ENCODE measurements at places on chromosomes 12 and 14.
A peak's percentile ranks its signal among the peaks of the same experiment; 100 is the strongest.

- no peak overlapping the region for H3K4me3 ChIP-seq
- H3K36me3 ChIP-seq: no peaks in the 10 kb centered on the region
- H3K27ac ChIP-seq: no peak overlapping the region
- no peak for DNase-seq
- peaks cover 7% of the 10 kb centered on the region for H3K4me1 ChIP-seq
These were observed 160.1 kb upstream of the TMPO start for GRCh38 chr12:98355322-98355721.

DNA sequence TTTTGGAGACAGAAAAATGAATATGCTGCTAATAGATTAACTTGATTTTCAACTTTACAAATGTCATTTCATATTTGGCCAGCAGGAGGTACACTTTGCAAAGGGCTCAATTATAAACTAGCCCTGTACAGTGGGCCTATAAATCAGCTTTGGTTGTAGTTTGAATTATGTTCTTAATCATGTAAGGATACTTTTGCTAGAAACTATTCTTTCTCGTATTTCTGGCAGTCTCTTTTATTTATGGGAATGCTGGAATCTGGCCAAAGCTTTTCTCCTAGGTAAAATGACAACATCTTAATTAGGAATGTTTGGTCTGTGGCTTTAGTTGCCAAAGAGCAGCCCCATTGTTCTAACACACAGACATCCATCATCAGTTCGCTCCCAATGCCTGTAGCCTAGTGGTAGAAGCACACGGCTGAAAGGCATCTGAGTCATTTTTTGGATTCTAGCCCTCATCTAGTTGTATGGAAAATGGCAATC lies 1322.3 kb upstream of the SEL1L start:
- no peaks in the 10 kb centered on the region for H3K36me3 ChIP-seq
- peaks cover 22% of the 10 kb centered on the region for H3K27me3 ChIP-seq
- H3K4me1 ChIP-seq: peaks cover 29% of the 10 kb centered on the region
- no peak overlapping the region for H3K27ac ChIP-seq
- no peak overlapping the region for H3K4me3 ChIP-seq
- DNase-seq: no peak

DNA sequence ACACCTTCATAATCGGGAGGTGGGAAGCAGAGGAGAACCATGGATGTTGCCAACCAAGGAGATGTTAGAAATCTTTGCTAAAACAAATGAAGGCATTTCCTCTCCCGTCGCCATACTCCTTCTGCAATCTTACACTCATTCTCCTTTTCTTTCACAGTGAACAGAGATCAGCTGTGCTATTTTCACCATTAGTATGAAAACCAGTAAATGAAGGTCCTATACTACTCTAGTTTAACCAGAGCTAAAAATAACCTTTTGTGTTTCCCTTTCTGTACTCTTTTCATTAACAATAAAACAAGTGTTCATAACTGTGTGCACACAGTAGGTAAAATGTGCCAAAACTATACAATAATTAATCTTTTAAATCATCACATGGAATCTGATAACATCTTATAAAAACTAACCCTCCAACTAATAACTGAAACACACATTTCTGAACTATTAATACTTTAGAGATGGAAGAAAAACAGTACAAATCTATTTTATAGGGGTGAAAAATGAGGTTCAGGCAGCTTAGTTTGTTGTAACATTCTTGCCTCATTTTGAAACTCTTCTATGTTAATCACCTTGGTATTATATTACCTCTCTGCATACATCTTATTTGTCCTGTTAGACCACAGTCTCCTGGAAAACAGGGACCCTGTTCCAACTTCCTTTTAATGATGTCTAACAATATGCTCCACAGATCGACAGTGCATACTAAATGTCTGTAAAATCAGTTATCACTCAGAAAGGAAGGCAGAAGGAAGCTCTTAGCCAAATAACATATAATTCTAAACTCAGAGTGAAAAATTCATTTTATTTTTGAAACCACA lies 69.5 kb downstream of the SPPL3 start:
- peaks cover 39% of the 10 kb centered on the region for H3K4me1 ChIP-seq
- H3K4me3 ChIP-seq: no peak overlapping the region
- H3K36me3 ChIP-seq: no peaks in the 10 kb centered on the region
- DNase-seq: no peak

DNA sequence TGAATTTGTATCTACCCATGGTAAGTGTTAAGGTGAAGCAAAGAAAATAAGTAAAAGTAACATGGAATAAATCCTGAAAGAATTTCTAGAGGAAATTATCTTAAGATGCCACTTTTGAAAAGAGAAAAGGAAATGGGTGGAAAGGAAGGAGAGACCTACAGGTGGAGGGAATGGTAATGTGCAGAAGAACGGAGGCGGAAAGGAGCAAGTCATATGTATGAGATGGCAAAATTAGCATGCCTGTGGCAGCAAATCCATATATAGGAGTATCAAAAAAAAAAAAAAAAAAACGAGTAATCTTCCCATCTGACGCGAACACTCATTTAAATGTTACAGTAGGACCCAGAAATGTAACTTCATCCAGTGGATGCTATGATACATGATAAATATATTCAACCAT lies 23.0 kb downstream of the OSBPL8 start:
- H3K27ac ChIP-seq: no peak overlapping the region
- peaks cover 18% of the 10 kb centered on the region for H3K36me3 ChIP-seq
- no peak overlapping the region for H3K4me3 ChIP-seq
- no peak for DNase-seq
- H3K4me1 ChIP-seq: peaks cover 6% of the 10 kb centered on the region

DNA sequence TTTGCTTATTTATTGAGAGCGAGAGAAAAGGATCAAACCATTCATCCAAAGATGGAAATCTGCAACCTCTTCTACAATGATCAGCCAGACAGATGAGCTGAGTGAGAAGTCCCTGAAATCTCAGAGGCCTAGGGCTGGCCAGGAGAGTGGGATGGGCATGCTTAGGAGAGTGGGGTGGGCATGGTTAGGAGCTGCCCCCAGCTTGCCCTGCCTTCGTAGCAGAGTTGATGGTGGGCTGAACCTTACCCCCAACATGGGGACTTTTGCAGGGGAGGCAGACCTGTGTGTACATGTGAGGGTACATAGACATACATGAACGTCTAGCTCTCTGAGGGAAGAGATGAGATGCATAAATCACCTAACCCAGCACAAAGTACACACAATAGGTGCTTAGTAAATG lies 95.7 kb upstream of the ESRRB start:
- H3K4me1 ChIP-seq: no peaks in the 10 kb centered on the region
- H3K27me3 ChIP-seq: peaks cover 25% of the 10 kb centered on the region
- peak; percentile 32 for DNase-seq
- H3K4me3 ChIP-seq: no peak overlapping the region
- H3K27ac ChIP-seq: no peak overlapping the region

DNA sequence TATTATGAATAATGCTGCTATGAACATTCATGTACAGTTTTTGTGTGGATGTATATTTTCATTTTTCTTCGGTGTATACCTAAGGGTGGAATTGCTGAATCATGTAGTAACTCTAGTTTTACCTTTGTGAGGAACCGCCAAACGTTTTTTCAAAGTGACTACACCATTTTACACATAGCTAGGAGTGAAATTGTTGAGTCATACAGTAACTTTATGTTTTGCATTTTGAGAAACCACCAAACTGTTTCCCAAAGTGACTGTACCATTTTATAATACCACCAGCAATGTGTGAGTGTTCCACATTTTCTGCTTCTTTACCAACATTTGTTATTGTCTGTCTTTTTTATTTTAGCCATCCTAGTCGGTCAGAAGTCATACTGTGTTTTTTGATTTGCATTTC lies 3.1 kb upstream of the TPH2 start:
- H3K4me1 ChIP-seq: no peaks in the 10 kb centered on the region
- H3K27ac ChIP-seq: no peak overlapping the region
- no peak for DNase-seq
- H3K27me3 ChIP-seq: peaks cover 16% of the 10 kb centered on the region

GRCh38 chr14:93056840-93057585 lies 58.7 kb downstream of the ITPK1 start:
- H3K4me1 ChIP-seq: peaks cover 21% of the 10 kb centered on the region
- H3K27me3 ChIP-seq: no peaks in the 10 kb centered on the region
- DNase-seq: no peak
- no peak overlapping the region for H3K27ac ChIP-seq
- no peak overlapping the region for H3K4me3 ChIP-seq

GRCh38 chr12:53759261-53759660 lies 7.5 kb upstream of the CISTR start:
- no peak for DNase-seq
- no peaks in the 10 kb centered on the region for H3K36me3 ChIP-seq
- peaks cover 82% of the 10 kb centered on the region for H3K27me3 ChIP-seq
- peaks cover 24% of the 10 kb centered on the region for H3K4me1 ChIP-seq
- H3K27ac ChIP-seq: no peak overlapping the region

- peaks cover 10% of the 10 kb centered on the region for H3K36me3 ChIP-seq
- H3K4me1 ChIP-seq: peaks cover 15% of the 10 kb centered on the region
- H3K27ac ChIP-seq: peak overlapping the region; percentile 61
- H3K4me3 ChIP-seq: no peak overlapping the region
These were observed 65.0 kb downstream of the RFLNA start for GRCh38 chr12:124359671-124360581.

GRCh38 chr12:10967409-10967808 lies 19.3 kb downstream of the TAS2R50 start:
- H3K4me1 ChIP-seq: no peaks in the 10 kb centered on the region
- H3K4me3 ChIP-seq: no peak overlapping the region
- DNase-seq: no peak
- peaks cover 31% of the 10 kb centered on the region for H3K36me3 ChIP-seq

- H3K27me3 ChIP-seq: peaks cover 18% of the 10 kb centered on the region
- no peaks in the 10 kb centered on the region for H3K36me3 ChIP-seq
- H3K27ac ChIP-seq: no peak overlapping the region
- H3K4me3 ChIP-seq: no peak overlapping the region
These were observed 38.3 kb downstream of the PRMT8 start for GRCh38 chr12:3529281-3529680.

DNA sequence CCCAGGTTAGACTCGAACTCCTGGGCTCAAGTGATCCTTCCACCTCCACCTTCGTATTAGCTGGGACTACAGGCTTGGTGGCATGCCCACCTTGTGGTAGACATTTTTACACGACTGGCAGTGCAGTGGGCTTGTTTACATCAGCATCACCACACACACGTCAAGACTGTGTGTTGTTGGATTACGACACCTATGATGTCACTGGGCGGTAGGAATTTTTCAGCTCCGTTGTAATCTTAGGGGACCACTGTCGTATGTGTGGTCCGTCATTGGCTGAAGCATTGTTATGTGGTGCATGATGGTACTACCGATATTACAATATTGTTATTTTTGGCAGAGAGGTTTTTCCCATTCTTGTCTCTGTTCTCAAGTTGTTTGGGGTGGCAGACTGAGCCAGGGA lies 50.7 kb downstream of the TSPAN9 start:
- no peak for DNase-seq
- peaks cover 30% of the 10 kb centered on the region for H3K36me3 ChIP-seq
- H3K4me1 ChIP-seq: peaks cover 12% of the 10 kb centered on the region
- H3K27ac ChIP-seq: no peak overlapping the region
- H3K4me3 ChIP-seq: no peak overlapping the region
- no peaks in the 10 kb centered on the region for H3K27me3 ChIP-seq

DNA sequence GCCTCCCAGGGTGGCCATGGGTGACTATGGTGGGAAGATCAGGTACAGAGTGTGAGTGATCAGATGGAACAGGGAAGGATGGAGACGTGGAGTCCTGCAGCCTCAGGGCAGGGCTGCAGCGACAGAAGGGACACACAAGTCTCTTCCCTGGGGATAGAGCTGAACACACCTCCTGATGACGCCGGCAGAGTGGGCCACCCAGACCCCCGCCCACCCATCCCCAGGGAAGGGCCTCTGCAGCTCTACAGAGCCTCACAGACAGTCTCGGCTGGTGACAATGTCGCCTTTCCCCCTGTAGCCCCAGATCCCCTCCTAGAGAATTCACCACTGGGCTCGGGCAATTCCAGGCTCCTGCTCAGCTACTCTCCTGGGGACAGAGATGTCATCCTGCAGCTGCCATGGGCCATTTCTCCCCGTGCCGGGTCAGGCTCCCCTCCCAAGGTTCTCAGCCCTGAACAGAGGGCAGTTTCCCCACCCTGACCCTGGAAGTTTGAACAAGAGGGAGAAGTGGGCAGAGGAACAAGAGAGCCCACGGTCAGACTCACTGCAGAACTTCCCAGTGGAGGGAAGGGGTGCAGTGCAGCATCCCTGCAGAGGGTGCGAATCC lies 115.7 kb downstream of the NCOR2 start:
- peaks cover 15% of the 10 kb centered on the region for H3K4me1 ChIP-seq
- no peaks in the 10 kb centered on the region for H3K27me3 ChIP-seq
- H3K4me3 ChIP-seq: no peak overlapping the region

- no peaks in the 10 kb centered on the region for H3K4me1 ChIP-seq
- H3K27ac ChIP-seq: no peak overlapping the region
- no peak for DNase-seq
- no peaks in the 10 kb centered on the region for H3K36me3 ChIP-seq
- no peak overlapping the region for H3K4me3 ChIP-seq
These were observed 286.9 kb upstream of the PRKD1 start for GRCh38 chr14:30214461-30215090.

DNA sequence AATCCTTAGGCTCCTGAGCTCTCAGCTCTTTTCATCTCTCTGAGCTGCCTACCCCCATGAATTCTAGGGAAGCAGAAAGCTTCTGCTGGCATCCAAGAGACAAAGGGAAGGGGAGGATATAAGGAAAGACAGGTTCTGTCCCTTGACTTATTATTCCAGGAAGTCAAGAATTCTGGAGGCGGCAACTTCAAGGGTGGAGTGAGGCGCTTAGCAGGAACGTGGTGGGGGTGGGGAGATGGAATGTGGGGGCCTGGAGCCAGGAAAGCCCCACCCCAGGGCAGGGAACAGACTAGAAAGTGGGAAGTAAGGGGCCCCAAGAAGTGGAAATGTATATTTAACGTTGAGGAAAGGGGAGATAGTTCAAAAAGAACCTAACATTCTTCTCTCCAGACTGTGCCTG lies 1.4 kb downstream of the CALCOCO1 start:
- H3K4me3 ChIP-seq: peak overlapping the region; percentile 98
- H3K4me1 ChIP-seq: peaks cover 12% of the 10 kb centered on the region
- no peak overlapping the region for H3K27ac ChIP-seq
- H3K27me3 ChIP-seq: peaks cover under 1% of the 10 kb centered on the region
- H3K36me3 ChIP-seq: peaks cover 9% of the 10 kb centered on the region

- no peak for DNase-seq
- H3K27ac ChIP-seq: no peak overlapping the region
- peaks cover 24% of the 10 kb centered on the region for H3K27me3 ChIP-seq
- H3K36me3 ChIP-seq: no peaks in the 10 kb centered on the region
These were observed 38.5 kb downstream of the SPTB start for GRCh38 chr14:64841121-64841651.

GRCh38 chr14:85296456-85297210 lies 233.3 kb upstream of the FLRT2 start:
- no peak for DNase-seq
- no peak overlapping the region for H3K27ac ChIP-seq
- no peak overlapping the region for H3K4me3 ChIP-seq
- H3K36me3 ChIP-seq: peaks cover 6% of the 10 kb centered on the region
